Activated CD8-positive, alpha-beta memory T cell treated with anti-CD3 and anti-CD28 coated beads for 1 hour (primary cell): ENCODE measurements at places on chromosomes 7 and 10.
A peak's percentile ranks its signal among the peaks of the same experiment; 100 is the strongest.

- DNase-seq, result no peak
Measured at GRCh38 chr10:28248092-28248491, 54.8 kb downstream of the MPP7 start.

DNA sequence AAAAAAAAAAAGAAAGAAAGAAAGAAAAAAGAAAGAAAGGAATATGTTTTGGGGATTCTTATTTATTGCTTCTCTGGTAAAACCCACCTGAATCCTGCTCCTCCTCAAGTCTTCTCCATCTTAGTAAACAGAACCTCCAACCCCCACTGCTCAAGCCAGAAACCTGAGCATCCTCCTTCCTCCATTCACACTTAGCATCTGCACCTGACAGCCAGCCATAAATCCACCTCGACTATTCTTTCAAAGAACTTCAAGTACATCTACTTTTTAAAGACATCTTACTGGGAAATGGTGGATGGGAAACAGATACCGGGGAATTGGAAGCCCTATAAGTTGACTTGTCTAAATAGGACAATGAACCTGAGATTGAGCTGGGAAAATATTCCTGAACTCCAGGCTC lies 519.9 kb upstream of the DPP6 start:
- no peak for DNase-seq

DNA sequence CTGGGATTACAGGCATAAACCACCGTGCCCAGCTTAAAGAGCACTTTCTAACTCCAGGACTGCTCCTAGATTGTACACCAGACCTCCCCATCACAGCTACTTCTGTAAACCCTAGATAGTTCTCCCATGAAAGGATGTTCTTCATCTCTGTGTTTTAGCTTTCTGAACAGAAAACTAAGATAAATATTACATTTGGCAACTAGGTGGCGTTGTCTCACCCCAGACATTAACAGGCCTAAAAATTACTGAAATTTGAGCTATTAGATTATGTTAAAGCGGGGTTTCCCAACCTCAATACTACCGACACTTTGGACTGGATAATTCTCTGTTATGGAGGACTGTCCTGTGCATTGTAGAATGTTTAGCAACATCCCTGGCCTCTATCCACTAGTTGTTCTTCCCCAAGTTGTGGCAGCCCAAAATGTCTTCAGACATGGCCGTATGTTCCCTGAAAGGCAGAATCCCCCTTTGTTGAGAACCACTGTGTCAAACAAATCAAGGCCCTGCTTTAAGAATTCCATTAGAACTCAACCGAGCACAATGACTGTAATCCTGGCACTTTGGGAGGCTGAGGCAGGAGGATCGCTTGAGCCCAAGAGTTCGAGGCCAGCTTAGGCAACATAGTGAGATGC lies 19.1 kb downstream of the ATOH7 start:
- DNase-seq, result no peak

GRCh38 chr7:44977959-44978335 lies 868 bp downstream of the MYO1G start:
- DNase-seq, result no peak

DNA sequence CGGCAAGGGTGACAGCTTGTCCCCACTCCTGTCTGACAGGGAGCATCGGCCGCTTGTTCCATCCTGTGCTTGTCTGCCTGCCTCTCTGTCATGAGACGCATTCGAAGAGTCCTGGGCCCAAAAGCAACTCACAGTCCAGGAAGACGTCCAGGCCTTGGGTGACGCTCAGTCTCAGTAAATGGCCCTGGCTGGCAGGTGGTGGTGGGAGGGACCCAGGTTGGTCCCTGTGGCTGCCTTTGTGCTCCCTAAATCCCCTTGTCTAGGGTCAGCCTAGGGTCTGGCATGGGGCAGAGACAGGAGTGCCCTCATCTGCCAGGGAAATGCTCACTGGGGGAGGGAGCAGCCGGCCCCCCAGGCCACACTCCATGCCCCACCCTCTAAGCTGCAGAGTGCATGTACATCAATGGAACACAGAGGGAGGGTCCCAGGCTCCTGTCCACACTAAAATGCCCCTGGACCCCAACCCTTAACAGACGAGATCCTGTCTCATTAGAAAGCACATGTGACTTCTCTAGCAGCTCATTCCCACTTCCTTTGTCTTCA lies 295.2 kb upstream of the ZNF32 start:
- DNase-seq, result no peak

GRCh38 chr10:26221541-26221940 lies 5.0 kb downstream of the GAD2 start:
- no peak for DNase-seq

GRCh38 chr7:37557571-37558209 lies 109.0 kb upstream of the ELMO1 start:
- DNase-seq, result no peak

DNA sequence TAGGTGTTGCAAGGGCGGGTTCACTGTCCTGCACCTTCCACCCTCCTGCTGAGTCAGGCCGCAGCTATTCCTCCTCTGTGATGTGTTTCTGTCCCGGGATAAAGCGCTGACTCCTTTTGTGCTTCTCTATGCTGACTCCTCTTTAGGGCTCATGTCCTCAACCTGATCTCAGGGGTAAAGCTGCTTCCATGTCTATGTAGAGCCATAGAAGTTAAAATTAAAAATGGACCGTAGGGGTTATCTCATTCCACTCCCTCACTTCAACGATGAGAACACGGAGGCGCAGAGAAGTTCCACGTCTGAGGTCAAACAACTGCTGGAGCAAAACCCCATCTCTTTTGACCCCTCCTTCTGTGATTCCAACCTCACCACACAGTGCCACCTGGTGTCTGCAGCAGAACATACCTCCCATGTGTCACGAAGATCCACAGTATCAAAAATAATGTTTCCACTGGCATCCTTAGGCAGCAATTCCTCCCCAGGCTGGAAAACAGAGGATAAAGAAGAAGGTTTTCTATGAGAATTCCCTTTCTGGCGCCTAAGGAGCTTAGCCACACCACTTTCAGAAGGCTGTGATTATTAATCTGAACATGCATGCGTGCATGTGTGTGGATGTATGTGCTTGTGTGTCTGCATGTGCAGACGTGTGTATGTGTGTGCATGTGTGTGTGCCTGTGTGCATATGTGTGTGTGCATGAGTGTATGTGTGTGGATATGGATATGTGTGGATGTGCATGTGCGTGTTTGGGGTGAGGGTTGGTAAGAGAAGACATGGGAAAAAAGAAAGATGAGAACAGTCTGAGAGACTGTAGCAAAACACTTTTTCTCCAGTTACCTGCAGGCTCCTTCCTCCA lies 81.2 kb upstream of the UCN3 start:
- DNase-seq, result peak; percentile 38

GRCh38 chr7:58086871-58087535 lies 637.0 kb downstream of the ZNF716 start:
- no peak for DNase-seq

GRCh38 chr7:141511316-141511675 lies 39.9 kb upstream of the AGK start:
- no peak for DNase-seq

DNA sequence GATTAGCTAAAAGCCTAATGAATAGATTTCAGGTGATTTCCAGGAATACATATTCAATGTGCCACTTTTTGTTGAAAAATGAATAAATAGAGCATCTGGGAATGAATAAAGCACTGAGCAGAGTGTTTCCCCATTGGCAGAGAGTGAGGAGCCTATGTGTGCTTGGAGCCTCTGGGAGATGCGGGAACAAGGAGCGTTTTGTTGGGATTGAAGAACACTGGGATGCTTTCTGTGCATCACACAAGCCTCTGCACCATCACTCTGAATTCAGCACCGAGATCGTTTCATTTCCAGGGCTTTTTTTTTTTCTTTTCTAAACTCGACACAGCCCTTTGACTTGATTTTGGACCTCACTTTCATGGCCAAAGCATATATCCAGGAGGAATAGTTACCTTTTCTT lies 111.4 kb downstream of the BAMBI start:
- DNase-seq, result no peak

- DNase-seq, result no peak
Measured at GRCh38 chr7:156590212-156590611, 50.4 kb upstream of the RNF32 start.

GRCh38 chr7:87036985-87037384 lies 22.5 kb downstream of the ELAPOR2 start:
- DNase-seq, result no peak

- no peak for DNase-seq
Measured at GRCh38 chr10:113035732-113036312, 85.8 kb downstream of the TCF7L2 start.
